ENCODE measurements at places on chromosomes 1 and 21.

DNA sequence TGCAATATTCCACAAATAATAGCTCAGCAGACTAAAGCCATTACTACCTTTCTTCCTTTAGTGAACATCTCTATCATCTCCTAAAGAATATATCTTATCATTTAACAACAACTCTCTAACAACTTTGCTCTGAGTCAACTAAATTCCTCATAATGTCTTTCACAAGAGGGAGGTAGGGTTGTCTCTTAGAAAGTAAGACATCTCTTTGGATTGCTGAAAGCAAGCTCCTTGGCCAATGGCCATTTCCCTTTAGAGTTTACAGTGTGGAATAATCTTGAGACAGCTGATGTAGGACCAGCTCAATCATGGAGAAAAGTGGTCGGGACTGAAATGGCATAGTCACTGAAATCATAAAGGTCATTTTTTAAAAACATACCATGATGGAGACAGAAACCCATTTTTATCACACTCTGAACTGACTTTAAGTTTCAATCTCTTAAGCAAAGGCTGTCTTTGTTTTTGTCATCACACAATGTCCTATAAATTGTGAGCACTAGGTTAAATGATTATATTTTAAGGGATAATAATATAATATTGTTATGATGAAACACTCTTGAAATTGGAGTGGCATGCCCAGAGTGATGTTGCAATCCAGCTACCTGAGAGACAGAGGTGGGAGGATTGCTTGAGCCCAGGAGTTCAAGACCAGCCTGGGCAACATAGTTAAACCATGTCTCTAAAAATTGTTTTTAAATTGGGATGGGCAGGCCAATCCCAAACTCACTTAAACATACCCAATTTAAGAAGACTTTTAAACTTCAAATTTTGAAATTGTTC, 91.1 kb downstream of the SLC44A5 start:
- DNase-seq: no peak

DNA sequence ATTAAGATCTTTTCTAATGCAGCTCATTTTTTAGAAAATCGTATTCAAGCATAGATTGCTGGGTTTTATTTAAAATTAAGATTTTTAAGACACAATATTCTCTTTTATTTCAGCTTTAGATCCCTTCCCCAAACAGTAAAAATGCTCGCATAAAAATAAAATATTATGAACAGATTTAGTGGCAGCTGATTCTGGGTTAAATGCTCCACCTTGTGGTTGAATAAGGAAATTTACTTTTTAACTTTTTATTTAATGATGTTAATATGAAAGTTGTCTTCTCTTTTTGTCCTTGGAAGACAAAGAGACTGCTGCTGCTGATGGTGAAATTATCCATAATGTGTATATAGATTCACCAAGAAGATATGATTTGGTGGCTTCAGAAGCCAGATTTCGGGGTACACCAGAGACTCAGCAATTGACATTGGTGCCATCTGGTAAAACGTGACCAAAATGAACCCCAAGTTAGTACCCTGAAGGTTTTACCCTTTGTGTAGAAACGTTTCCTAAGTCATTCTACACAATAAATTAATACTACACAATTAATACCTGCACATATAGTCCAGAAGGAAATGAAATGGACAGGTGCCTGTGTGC, 128.0 kb downstream of the ADAMTS1 start:
- DNase-seq: no peak

GRCh38 chr1:201400212-201400851, 1.2 kb upstream of the LAD1 start:
- no peak for DNase-seq

- no peak for DNase-seq
Observed at GRCh38 chr1:8641377-8641997, 176.0 kb downstream of the RERE start.

- no peak for DNase-seq
Observed at GRCh38 chr1:109598156-109598555, 21.3 kb downstream of the GNAT2 start.

GRCh38 chr1:24489674-24490073, 13.0 kb upstream of the RCAN3 start:
- DNase-seq: no peak

DNA sequence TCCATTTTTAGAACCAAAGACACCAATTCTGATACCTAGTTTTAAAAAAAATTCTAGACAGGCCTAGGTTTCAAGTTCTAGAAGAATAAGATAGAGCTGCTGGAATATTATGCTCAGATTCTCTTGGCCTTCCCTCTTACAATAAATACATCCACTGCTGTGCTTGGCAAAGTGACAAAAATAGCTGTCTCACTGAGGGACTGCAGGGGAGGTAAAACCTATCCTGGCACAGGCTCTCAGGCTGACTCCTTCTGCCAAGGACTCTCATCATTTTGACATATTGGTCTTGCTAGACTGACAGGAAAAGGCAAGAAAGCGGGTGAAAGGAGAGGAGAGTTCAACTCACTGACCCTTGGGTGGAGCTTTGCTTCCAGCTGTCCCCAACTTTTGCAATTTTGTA, 197.0 kb upstream of the LHX8 start:
- DNase-seq: no peak

- DNase-seq: no peak
Observed at GRCh38 chr1:216113181-216113580, 310.1 kb downstream of the USH2A start.

DNA sequence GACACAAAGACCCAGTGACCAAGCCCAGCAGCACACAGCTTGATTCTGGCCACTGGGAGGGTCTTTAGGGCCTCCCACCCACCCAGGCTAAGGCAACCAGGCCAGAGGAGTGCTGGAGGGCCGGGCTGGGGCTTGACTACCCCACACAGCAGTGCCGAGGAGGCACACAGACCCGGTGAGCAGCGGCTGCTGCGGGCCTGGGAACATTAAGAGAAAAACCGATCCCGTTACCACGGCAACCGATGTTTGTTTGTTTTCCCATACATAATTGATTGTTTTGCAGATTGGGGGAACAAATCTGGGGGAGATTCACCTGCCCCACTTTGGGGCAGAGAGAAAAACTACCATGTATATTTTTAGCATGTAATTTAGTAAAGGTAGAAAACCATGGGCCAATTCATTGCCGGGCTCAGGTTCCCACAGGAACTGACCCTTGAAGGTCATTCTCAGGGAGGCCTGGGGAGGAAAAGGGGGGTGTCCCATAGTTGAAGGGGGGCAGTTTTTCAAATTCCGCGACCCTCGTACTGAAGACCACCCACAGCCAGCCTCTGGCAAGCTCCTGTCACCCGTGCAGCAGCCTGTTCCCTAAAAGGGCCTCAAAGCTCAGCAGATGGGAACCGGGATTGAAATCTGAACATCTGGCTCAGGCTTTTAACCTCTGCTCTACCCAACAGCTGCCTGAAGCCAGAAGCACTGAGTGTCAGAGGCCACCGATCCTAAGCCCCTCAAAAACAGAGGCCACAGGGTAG, 35.3 kb downstream of the CHD5 start:
- no peak for DNase-seq

DNA sequence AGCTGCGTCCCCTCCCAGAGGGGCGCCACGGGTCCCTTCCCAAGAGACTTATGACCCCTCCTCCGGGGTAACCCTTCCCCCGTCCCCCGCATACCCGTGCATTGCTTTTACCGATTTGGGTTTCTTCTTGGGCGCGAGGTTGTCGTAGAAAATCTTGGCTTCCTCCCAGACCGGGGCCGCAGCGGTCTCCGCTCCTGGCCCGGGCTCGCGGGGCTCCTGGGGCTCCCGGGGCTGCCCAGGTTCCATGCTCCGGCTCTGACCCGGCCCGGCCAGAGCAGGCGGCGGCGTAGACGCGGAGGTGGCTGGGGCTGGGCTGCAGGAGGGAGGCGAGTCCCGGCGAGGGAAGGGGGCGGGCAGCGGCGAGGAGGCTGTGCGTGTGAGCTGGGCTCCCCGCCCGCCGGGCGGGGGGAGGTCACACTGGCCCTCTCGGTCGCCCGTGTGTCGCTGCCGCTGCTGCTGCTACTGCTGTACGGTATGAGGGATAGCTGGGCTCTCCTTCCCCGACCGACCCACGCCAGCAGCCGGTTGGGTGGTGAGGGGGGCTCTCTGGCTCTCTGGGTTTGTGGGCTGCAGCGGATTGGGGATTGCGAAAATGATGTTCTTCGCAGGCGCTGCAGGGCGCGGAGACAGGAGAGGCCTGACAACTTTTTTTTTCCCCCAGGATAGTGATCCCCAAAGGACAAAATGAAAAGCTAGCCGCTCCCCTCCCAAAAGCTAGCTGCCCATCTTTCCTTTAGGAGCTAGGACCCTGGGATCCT, at the start of gene NT5C1A:
TSS of gene NT5C1A (minus strand) at position 315 of the 758 bp plus-strand sequence. CDS start at position 246, 69 bp downstream.
- DNase-seq: peak; percentile 54

- DNase-seq: no peak
Observed at GRCh38 chr21:35359076-35359475, 310.0 kb upstream of the RUNX1 start.

DNA sequence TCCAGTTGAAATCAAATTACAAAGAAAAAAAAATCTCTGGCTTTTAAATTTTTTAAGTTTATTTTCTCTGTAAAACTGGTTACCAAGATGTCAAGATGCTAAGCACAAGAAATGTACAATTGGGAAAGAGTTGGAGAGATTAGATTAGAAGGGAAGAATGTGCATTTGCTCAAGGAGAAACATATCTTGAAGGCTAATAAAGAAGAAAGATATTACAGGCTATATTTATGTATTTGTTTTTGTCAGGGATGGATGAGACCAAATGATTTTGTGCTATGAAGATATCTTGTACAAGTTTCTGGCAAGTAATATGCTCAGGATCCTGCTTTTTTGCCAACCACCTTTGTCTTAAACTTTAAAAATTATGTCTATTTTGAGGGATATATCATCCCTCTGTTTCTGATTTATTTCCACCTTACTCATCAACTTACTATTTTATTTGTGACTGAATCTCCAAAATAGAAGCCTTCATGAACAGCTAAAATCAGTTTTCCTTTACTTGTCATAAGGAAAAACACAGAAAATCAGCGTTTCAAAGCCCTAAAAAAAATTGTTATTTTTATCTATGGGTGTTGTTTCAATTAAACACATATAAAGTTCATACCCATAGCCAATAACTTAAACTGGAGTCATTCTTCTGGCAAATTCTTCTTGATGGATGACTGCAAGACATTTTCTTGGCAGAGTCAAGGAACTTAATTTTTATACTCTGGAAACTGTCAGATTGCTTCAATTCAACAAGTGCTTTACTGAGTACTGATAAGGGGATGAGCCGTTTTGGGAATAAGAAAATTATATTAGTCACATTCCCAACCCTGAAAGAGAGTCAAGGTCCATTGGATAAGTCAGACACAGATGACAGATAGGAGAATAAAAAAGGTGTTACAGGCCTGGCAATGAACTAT, 141.8 kb downstream of the CTH start:
- no peak for DNase-seq

- DNase-seq: no peak
Observed at GRCh38 chr1:5865774-5866173, 126.5 kb downstream of the NPHP4 start.

- DNase-seq: no peak
Observed at GRCh38 chr1:153799566-153800465, 24.6 kb downstream of the SLC27A3 start.

GRCh38 chr1:234978397-234979295, 150.0 kb downstream of the TOMM20 start:
- peak; percentile 60 for DNase-seq

DNA sequence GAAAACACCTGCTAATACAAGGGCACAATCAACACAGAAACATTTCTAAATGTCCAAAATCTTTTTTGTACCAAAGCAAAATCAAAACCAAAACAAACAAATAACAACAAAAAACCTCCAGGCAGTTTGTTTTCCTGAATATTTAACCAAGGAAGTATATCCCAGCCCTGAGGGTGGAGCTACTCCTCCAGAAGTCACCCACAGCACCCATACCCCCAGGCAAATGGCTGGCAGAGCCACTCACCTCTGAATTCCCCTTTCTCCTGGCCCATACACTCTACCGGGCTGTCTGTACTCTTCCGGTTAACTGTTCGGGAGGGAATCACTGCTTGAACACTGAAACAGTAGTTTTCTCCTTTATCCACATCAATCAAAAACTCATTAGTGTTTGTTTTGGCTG, 9.5 kb downstream of the F3 start:
- no peak for DNase-seq

DNA sequence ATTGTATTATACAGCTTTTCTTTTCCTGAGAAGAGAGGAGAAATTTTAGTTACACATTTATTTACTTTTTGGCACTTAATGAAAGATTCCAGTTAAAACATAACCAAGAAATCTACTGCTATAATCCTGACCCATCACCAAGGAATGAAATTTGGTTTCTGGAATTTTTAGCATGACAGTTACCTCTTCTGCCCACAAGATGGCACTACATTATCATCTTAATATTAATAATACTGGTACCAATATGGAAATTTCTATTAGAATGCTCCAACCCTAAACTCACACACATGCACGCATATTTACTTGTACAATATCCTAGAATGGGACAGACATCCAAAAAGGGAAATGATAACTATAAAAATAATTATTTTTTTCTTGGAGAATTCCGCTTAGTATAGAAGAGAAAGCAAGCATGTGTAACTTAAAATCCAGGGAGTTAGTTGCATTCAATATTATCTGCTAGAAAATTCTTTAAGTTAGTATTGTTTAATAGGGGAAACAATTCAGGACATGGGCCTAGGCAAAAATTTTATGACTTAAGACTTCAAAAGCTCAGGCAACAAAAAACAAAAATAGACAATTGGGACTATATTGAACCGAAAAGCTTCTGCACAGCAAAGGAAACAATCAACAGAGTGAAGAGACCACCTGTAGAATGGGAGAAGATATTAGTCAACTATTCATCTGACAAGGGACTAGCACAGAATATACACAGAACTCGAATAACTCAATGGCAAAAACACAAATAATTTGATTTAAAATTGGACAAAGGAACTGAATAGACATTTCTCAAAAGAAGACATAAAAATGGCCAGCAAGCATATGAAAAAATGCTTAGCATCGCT, 37.4 kb downstream of the MAP3K21 start:
- DNase-seq: no peak

DNA sequence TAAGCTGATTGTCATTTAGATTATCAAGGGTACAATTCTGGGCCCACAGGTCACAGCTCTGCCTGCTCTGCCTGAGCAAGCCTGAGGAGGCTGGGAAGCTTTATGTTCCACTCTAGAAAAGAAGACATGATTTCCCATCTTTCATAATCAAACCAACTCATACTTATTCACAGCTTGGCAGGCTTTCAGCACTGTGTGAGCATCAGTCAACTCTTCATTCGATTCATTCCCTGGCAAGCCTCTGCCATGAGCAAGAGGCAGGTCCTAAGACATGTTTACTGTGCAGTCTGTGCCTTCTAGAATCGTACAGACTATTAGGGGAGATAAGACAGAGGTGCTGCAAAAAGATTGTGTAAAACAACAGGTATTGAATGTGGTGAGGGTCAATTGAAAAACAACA, 24.5 kb upstream of the KIRREL1 start:
- no peak for DNase-seq

GRCh38 chr21:40015818-40016217, 148.6 kb downstream of the PCP4 start:
- DNase-seq: no peak

DNA sequence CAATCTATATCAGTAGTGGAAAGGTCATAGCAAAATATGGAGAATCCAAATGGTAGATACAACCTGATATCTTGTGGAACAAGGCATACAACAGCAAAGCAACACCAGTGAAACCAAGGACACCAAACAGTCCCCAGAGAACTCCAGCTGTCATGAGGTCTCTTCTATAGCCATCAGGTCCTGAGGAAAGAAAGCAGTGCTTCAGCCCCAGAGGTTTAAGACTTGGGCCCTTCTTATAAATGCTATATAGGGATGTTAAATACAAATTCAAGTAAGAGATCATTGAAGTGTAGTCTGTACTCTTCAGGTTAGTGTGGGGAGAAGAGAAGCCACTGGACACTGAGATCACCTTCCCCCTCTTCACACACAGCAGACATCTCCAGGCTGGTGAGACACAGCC, 10.1 kb downstream of the FCRL2 start:
- DNase-seq: no peak

GRCh38 chr1:204350312-204350711, 9.4 kb downstream of the PLEKHA6 start:
- no peak for DNase-seq
